Upper lobe of left lung (tissue), 6 donors: ENCODE measurements at places on chromosomes 12 and 14. TPM values are rescaled to one million over a fixed set of nuclear protein-coding genes. Genes with fewer than 3 reads are reported as not detected.

Gene FOXN4
- total RNA-seq: 1.1 TPM

Gene CDKL1
- total RNA-seq: 44.7 TPM

Gene PHLDA1
- 13.1 TPM for total RNA-seq

Gene SLC25A47
- not detected for total RNA-seq

Gene LYZ
- 703 TPM for total RNA-seq

Gene KRT4
- 5.7 TPM for total RNA-seq

Gene NANOG
- total RNA-seq: not detected

Gene A2ML1
- total RNA-seq: not detected

Gene C12orf50
- 0.07 TPM for total RNA-seq

Gene FGF6
- total RNA-seq: not detected

DNA sequence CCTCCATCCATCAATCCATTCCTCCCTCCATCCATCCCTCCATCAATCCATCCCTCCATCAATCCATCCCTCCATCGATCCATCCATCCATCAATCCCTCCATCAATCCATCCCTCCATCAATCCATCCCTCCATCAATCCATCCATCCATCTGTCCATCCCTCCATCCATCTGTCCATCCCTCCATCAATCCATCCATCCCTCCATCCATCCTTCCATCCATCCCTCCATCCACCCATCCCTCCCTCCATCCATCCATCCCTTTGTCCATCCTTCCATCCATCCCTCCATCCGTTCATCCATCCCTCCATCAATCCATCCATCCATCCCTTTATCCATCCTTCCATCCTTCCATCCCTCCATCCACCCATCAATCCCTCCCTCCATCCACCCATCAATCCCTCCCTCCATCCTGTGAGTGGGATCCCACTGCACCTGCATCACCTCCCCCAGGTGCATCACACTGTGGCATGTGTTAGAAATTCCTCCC is 338.1 kb upstream of the SFSWAP start:
- no peak overlapping the region for H3K27ac ChIP-seq
- H3K4me3 ChIP-seq: no peak overlapping the region
- DNase-seq: no peak
- no peaks in the 10 kb centered on the region for H3K27me3 ChIP-seq
- H3K36me3 ChIP-seq: no peaks in the 10 kb centered on the region

- H3K4me3 ChIP-seq: no peak overlapping the region
- H3K27me3 ChIP-seq: no peaks in the 10 kb centered on the region
- H3K27ac ChIP-seq: no peak overlapping the region
- H3K4me1 ChIP-seq: no peaks in the 10 kb centered on the region
- no peak for DNase-seq
Observed at GRCh38 chr14:25516838-25517237, 466.9 kb upstream of the STXBP6 start.

DNA sequence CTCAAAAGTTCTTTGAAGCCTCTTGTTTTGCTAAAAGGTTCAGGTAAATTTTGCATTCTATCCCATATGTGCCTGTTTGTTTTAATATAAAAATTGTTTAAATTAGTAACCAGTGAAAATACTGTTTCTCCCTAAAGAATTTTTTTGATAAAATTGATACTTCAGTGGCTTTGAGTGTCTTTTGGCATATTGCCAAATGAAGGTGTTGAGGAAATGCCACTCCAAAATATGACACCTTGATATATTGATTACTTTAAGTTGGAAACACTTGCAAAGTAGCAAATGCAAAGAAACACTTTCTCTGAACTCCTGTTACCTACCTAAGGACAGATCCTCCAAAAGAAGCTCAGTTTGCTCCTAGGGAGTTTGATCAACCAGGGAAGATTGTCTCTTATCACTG is 8.4 kb downstream of the STYX start:
- no peak overlapping the region for H3K4me3 ChIP-seq
- H3K27ac ChIP-seq: no peak overlapping the region
- DNase-seq: no peak
- H3K27me3 ChIP-seq: no peaks in the 10 kb centered on the region

- H3K4me1 ChIP-seq: no peaks in the 10 kb centered on the region
- no peak overlapping the region for H3K27ac ChIP-seq
- no peaks in the 10 kb centered on the region for H3K36me3 ChIP-seq
- DNase-seq: no peak
Observed at GRCh38 chr14:43005807-43006206, 1399.1 kb downstream of the LRFN5 start.

GRCh38 chr12:76964784-76965571 is 86.2 kb upstream of the CSRP2 start:
- no peaks in the 10 kb centered on the region for H3K27me3 ChIP-seq
- no peak overlapping the region for H3K4me3 ChIP-seq
- no peak for DNase-seq
- H3K27ac ChIP-seq: no peak overlapping the region

GRCh38 chr14:68873376-68873775 is 80.5 kb upstream of the ZFP36L1 start:
- peaks cover 44% of the 10 kb centered on the region for H3K36me3 ChIP-seq
- H3K4me1 ChIP-seq: no peaks in the 10 kb centered on the region
- no peaks in the 10 kb centered on the region for H3K27me3 ChIP-seq
- no peak overlapping the region for H3K4me3 ChIP-seq
- no peak for DNase-seq
- H3K27ac ChIP-seq: no peak overlapping the region

DNA sequence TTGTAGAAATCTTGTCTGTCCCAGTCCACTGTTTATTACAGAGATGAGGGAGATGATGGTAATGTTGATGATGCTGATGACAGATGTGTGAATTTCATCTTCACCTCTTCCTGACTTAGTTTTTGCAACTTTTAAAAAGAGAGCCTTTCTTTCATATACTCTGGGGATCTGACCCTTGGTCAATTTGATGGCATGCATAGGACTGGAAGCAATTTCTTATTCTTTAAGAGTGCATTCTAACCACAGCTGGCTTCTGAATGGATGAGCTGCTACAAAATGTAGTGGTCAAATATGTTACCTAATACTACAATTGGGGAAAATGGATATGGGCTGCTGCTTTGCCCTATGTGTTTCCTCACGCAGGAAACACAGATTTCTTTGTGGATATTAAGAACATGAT is 80.8 kb downstream of the MYRFL start:
- no peak for DNase-seq
- H3K4me1 ChIP-seq: peaks cover 4% of the 10 kb centered on the region
- H3K27me3 ChIP-seq: no peaks in the 10 kb centered on the region

DNA sequence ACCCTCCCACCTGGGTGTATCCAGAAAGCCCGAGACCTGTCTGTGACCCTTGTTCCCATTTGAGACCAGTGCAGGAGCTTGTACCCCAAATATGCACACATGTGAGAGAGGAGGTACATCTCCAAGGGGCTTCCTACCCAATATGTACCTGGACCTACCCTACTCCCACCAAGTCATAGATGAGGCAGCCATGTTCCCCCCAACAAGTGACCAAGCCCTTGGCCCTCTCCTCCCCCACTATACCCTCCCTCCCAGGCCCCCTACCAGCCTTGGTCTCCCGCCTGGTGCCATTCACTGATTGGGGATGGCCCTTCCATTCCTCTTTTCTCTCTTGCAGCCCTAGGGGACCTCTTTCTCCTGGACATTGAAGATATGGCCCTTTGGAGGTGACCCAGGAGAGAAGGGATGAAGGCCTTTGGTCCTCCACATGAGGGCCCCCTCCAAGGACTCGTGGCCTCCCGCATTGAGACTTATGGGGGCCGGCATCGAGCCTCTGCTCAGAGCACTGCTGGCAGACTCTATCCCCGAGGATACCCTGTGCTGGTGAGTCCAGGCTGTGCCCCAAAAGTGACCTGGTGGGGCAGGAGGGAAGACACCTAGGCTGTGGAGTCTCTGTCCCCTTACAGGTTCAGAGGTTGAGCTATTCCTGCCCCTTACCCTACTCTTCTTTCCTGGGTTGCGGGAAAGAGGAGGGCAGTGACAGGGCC is 1.5 kb downstream of the PLEKHG6 start:
- H3K27me3 ChIP-seq: peaks cover 10% of the 10 kb centered on the region
- H3K4me1 ChIP-seq: peaks cover 36% of the 10 kb centered on the region
- peak overlapping the region; percentile 65 for H3K27ac ChIP-seq
- H3K36me3 ChIP-seq: no peaks in the 10 kb centered on the region

DNA sequence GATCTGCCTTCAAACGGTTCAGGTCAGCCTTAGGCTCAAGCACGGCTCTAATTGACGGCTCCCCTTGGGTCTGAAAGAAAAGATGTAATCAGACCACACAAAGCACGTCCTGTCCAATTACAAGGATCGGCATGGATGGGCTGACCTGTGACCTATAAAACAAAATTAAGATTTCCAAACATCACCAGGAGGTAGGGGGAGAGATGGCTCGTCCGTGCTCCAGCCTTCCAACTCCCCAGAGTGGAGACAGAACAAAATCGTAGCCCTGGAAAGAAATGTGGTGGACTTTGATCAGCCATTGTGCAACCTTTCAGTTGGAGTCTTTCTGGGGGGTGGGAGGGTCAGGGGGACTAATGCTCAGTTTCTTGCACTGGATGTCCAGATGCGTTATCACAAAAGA is 226.6 kb upstream of the DIO3 start:
- peaks cover 8% of the 10 kb centered on the region for H3K4me1 ChIP-seq
- no peak for DNase-seq
- no peak overlapping the region for H3K27ac ChIP-seq
- H3K36me3 ChIP-seq: no peaks in the 10 kb centered on the region

DNA sequence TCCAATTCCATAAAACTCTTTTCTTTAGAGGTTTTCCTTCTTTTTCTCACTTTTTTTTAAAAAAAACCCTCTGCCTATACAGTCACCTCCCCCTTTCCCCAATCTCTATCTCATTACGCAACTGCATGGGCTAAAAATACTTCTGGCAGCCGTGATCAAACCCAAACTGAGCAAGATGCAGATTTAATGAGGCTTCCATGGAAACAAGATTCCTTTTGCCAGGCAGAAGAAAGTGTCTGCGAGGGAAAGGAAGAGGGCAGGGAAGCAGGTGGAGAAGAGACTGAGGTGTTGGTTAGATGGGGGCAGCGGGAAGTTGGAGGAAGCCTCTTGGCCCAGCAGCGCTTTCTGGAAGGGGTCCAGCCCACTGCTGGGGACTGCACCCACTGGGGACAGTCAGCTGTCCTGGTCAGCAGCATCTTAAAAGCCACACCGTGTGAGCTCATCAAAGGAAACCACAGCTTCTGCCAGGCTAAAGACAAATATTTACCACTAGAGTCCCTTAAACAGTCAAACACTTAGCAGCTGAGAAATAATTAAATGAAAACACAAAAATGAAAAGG is 90.4 kb downstream of the SLC8A3 start:
- H3K27ac ChIP-seq: no peak overlapping the region
- H3K36me3 ChIP-seq: no peaks in the 10 kb centered on the region
- peaks cover 8% of the 10 kb centered on the region for H3K4me1 ChIP-seq

DNA sequence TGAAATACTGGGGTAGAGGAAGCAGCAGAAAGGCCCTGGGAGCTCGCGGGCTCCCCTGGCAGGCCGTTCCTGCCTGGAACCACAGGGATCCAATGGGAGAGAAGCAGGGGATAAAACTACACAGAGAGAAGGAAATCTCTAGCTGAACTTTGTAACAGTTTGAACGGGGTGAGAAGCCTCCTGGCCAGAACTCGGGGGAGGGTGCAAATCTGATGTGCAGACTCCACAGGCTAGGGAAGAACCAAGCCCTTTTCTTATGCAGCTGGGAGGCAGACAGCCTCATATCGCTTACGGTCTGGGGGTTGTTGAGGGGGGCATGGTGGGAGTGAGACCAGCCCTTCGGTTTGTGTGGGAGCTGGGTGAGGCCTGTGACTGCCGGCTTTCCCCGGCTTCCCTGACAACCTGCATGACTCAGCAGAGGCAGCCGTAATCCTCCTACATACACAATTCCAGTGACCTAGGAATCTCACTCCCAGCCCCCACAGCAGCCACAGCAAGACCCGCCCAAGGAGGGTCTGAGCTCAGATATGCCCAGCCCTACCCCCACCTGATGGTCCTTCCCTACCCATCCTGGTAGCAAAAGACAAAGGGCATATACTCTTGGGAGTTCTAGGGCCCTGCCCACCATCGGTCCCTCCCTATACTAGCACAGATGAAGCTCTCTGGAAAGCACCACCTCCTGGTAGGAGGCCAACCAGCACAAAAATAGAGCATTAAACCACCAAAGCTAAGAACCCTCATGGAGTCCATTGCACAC is 143.0 kb downstream of the TMTC1 start:
- no peaks in the 10 kb centered on the region for H3K4me1 ChIP-seq
- H3K27ac ChIP-seq: no peak overlapping the region
- no peaks in the 10 kb centered on the region for H3K36me3 ChIP-seq
- no peak overlapping the region for H3K4me3 ChIP-seq
- DNase-seq: no peak

DNA sequence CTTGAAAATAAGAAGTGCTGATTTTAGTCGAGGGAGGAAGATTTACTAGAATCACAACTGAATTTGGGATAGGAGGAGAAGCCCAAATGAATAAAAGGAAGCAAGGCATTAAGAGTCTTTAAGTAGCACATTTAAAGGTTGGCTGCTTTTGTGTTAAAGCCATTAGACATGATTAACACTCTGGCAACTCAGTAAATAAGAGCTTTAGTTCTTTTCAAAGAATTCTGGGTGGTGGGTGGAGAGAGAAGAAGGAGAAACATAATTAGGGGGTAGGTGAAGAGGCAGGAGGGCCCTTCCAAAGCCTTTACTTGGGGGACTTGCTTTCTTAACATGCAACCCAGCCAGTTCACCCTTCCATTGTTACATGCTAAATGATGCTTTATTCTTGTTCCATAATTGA is 284.6 kb upstream of the SEL1L start:
- no peaks in the 10 kb centered on the region for H3K36me3 ChIP-seq
- H3K27me3 ChIP-seq: no peaks in the 10 kb centered on the region
- H3K4me1 ChIP-seq: no peaks in the 10 kb centered on the region
- no peak overlapping the region for H3K4me3 ChIP-seq
- no peak overlapping the region for H3K27ac ChIP-seq
- DNase-seq: no peak

GRCh38 chr14:106489112-106489881 is 962.9 kb downstream of the TMEM121 start:
- DNase-seq: no peak
- no peak overlapping the region for H3K4me3 ChIP-seq
- no peaks in the 10 kb centered on the region for H3K36me3 ChIP-seq
- no peak overlapping the region for H3K27ac ChIP-seq

DNA sequence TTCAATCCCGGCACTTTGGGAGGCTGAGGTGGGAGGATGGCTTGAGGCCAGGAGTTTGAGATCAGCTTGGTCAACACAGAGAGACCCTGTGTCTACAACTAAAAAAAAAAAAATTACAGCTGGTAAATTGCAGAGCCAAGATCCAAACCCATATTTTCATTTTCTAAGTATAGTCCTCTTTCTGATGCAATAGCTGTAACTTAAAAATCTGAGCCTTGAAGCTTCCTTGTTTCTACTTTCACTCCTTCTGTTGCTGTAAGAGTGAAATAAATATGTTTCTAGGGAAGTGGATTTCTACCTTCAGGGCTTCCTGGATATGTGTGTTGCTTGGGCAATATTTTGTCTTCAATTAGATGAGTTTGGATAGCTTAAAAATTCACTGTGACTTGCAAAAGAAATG is 42.0 kb upstream of the PRICKLE1 start:
- H3K27ac ChIP-seq: no peak overlapping the region
- no peak for DNase-seq
- no peaks in the 10 kb centered on the region for H3K27me3 ChIP-seq

- H3K36me3 ChIP-seq: no peaks in the 10 kb centered on the region
- H3K27ac ChIP-seq: no peak overlapping the region
- H3K27me3 ChIP-seq: no peaks in the 10 kb centered on the region
- no peaks in the 10 kb centered on the region for H3K4me1 ChIP-seq
- no peak overlapping the region for H3K4me3 ChIP-seq
Observed at GRCh38 chr12:5217936-5218335, 174.3 kb downstream of the KCNA5 start.
